ENCODE measurements at places on chromosomes 16 and 17.

DNA sequence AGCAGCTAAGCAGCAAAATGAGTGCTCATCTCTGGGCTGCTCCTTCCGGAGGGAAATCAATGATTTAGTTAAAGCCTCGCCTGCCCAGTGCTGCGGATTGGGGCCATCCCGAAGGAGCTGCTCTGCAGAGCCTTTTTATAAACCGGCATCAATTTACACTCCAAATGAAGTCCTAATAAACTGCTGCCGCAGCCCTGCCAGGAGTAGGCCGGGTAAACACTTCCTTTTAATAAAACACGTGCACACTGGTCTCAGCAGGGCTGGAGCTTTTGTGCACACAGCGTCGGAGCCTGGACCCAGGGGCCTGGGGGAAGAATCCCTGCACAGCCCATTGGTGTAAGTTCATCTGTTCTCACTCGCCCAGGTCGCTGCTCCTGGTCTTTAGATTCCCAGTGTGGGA lies 79.6 kb upstream of the HS3ST2 start:
- no peak for DNase-seq

- no peak for DNase-seq
These were observed 2.2 kb downstream of the TFAP4 start for GRCh38 chr16:4270595-4270994.

DNA sequence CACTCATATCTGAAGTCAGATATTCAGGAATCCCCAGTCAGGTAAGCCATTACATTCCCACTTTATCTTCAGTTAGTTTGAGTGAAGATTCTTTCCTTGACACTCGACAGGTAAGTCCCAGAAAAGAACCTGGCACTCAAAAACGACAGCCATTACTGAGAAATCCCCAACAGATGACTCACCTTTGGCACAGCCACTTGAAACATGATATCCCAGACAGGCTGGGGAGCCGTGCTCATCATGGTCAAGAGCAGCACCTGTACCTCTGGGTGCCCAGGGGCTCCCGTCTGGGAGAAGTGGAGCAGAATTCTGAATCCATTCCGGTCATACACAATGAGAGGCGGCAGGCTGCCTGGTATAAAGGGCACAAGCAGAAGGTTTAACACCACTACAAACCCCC lies 16.8 kb upstream of the COG7 start:
- DNase-seq = no peak

GRCh38 chr16:54931120-54932014 lies 702 bp downstream of the IRX5 start:
- no peak for DNase-seq

GRCh38 chr16:15647294-15648014 lies 2.6 kb upstream of the NDE1 start:
- DNase-seq = no peak

- DNase-seq = no peak
These were observed 77.1 kb upstream of the WSB1 start for GRCh38 chr17:27216836-27217235.

Data from NCI-H1048 (cell line).